ENCODE measurements at places on chromosomes 11 and 22.

GRCh38 chr11:45856044-45856468 lies 8.8 kb downstream of the CRY2 start:
- DNase-seq: no peak

DNA sequence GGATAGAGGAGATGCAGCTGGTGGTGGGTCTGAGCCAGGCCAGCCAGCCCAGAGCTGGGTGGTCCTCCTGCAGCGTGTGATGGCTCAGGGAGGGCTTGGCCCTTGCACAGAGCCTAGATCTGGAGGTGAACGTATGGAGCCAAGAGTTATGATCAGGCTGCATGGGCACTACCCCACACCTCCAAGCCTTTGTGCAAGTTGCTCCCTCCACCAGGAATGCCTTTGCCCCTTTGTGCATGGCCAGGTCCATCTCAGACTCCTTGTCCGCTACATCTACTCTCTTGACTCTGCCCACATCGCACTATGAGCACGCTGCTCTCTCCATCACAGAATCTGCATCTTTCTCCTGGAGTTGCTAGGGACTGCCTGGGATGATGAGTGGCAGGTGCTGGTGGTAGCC lies 895.7 kb downstream of the TBC1D22A start:
- no peak for DNase-seq

- DNase-seq: no peak
These were observed 23.0 kb downstream of the MYBPC3 start for GRCh38 chr11:47329431-47329986.

GRCh38 chr11:73342633-73343032 lies 33.6 kb upstream of the RELT start:
- no peak for DNase-seq

- peak; percentile 67 for DNase-seq
These were observed 4.9 kb upstream of the CELSR1 start for GRCh38 chr22:46542011-46542985.

- DNase-seq: no peak
These were observed 276.5 kb upstream of the MTNR1B start for GRCh38 chr11:92692826-92693546.

DNA sequence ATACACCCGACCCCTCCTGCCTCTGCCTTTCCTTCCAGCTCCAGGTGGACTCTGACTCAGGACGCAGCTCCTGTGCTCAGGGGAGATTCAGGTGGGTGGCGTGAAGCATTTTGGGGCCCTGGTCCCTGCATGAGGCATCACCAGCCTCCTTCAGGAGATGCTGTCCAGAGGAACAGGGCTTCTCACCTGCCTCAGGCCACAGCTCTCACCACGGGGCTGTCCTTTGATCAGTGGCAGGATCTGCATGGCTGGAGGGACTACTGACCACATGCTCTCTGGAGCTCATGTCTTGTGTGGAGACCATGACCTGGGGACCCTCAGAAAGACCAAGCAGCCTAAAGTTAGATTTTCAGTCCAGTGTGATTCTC lies 58.8 kb downstream of the GGTLC2 start:
- DNase-seq: no peak

DNA sequence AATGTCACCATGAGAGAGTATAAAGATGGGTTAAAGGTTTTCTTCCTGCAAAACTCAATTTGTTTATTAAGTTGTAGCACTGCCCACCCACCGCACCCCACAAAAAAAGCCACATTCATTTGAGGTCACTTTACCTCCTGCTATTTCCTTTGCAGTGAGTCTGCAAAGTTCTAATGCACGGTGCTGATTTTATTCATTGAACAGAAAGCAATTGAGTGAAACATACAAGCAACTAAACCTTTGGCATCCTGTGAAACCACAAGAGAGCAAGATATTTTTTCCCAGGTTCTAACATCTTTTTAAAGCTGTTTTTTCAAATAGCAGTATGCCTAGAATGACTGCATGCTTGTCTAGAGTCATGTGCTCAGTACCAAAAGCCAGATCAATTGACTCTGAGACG lies 39.0 kb downstream of the RRAS2 start:
- no peak for DNase-seq

DNA sequence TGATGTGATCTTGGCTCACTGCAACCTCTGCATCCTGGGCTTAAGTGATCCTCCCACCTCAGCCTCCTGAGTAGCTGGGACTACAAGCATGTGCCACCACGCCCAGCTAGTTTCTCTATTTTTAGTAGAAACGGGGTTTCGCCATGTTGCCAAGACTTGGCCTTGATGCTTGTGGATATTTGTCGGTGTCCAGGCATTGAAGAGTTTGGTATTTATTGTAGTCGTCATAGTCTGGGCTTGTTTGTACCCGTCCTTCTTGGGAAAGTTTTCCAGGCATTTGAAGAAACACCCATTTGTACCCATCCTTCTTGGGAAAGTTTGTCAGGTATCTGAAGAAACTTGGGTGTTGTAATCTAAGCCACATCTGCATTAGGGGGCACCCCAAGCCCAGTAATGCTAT lies 28.7 kb downstream of the FCHSD2 start:
- no peak for DNase-seq

GRCh38 chr22:43186272-43187170 lies at the start of gene TTLL12:
TTLL12 (minus strand) TSS chr22:43187134; CDS start chr22:43187069, 65 bp downstream.
- peak; percentile 25 for DNase-seq

- DNase-seq: no peak
These were observed 113.1 kb upstream of the HSD17B12 start for GRCh38 chr11:43567396-43567975.

DNA sequence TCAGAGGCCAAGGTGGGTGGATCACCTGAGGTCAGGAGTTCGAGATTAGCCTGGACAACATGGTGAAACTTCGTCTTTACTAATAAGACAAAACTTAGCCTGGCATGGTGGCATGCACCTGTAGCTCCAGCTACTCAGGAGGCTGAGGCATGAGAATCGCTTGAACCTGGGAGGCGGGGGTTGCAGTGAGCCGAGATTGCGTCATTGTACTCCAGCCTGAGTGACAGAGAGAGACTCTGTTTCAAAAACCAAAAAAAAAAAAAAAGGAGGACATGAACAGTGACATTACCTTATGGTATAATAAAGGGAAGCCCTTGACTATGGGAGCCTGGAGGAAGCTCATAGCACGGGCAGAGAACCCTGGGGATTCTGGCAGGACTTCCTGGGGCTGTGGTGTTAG lies 16.5 kb upstream of the PLEKHB1 start:
- no peak for DNase-seq

GRCh38 chr11:47848700-47849155 lies 578 bp upstream of the NUP160 start:
- no peak for DNase-seq

DNA sequence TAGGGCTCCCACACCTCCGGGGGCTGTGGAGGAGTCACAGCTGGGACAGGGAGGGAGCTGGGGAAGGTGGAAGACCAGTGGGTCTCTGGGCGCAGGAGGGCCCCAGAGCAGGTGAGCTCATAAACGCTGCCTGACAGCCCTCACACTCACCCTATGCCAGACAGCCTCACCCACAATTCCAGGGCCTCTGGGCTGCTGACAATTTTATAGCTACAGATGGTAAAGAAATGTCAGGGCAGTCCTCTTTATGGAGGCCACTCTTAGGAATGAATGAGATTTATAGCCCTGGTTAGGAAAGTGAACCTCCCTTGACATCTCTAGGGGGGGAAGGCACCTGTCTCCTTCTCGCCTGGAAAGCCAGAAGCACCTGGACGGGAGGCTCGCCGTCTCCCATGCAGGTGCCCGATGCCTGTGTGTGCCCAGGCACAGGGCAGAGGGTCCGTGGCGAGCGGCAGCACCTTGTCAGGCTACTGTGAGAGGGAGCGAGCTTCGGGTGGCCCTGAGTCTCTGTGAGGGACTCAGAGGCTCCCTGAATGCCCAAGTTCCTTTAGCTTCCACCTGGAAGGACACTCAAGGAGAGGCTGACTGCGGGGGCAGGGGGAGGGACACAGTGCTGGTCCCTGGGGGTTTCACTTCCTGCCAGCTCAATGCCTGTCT lies 39.9 kb downstream of the IGSF9B start:
- DNase-seq: peak; percentile 62

DNA sequence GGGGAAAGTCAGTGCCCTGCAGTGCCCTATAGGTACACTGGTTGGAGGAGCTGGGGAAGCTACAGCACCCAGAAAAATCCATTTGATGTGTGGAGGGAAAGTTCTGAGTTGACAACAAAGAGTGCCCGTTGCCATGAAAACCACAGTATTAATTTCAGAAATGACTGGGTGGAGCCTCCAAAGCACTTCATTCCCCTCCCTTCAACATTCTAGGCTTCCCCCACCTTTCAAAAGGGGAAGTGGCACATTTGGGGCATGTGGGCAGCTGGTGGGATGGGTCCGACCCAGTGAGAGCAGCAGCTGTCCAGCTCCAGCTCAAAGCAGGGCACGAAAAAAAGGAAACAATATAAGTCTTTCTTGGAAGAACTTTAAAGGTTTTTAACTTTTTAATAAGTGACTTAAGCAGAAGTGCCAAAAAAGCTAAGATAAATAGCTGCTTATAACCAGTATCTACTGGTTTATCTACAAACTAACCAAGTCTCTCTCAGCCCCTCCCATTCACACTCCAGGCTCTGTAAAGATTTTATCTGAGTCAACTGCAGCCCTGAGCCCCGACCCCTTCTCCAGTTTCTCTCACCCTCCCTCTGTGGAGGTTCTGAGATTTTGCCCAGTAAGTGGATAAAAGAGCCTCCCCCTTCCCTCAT lies 9.0 kb upstream of the AHNAK start:
- no peak for DNase-seq

GRCh38 chr11:18419040-18419439 lies 6.9 kb downstream of the LDHC start:
- DNase-seq: no peak

DNA sequence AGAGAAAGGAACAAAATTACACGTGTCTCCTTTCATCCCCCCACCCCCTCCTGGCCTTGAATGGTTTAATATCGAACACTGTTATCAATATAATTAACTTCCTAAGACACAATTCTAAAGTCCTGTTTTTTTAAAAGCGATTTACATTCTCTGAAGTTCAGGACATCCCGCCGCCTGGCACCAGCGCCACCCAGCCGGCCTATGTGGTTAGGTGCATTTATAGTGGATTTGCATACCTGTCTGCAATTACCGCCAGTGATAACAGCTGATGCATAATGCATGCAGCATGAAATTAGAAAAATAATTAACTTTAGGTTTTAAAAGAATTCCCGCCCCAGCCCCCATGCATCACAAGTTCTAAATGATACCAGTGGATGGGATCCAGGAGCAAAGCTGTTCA lies 58.6 kb downstream of the MACROD1 start:
- DNase-seq: no peak

- no peak for DNase-seq
These were observed 1083.5 kb upstream of the TENM4 start for GRCh38 chr11:80524349-80524748.

DNA sequence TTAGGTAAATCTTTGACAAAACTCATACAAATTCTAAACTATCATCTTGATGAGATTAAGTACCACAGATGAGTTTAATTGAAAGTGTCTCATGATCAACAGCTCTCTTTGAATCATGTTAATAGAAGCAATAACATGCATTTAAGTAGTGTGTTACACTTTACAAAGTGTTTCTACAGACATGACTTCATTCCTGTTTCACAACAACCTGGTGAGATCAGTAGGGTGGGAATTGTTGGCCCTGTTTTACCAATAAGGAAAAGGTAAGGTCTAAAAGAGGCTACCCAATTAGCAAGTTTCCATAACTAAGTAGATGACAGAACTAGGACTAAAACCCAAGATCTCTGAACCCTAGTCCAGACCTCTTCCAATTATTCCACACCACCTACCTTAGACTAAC lies 12.7 kb upstream of the PRSS23 start:
- DNase-seq: no peak

DNA sequence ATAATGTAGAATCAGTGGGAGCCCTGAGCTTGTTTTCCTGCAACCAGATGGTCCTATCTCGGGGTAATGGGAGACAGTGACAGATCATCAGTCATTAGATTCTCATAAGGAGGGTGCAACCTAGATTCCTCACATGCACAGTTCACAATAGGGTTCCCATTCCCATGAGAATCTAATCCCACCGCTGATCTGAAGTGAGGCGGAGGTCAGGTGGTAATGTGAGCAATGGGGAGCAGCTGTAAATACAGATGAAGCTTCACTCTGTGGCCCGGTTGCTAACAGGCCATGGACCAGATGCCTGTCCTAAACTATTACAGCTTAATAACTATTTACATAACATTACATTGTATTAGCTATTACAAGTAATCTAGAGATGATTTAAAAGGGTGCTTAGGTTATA lies 17.0 kb downstream of the DIXDC1 start:
- no peak for DNase-seq

DNA sequence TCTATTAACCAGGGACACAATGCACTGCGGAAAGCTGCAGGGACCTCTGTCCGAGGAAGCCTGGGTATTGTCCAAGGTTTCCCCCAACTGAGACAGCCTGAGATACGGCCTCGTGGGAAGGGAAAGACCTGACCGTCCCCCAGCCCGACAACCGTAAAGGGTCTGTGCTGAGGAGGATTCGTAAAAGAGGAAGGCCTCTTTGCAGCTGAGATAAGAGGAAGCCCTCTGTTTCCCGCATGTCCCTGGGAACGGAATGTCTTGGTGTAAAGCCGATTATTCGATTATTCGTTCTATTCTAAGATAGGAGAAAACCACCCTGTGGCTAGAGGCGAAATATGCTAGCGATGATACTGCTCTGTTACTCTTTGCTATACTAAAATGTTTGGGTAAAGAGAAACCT lies 5.2 kb downstream of the BET1L start:
- no peak for DNase-seq

GRCh38 chr22:43542681-43543521 lies 131.1 kb downstream of the MPPED1 start:
- no peak for DNase-seq

- no peak for DNase-seq
These were observed 150.2 kb upstream of the B3GAT1 start for GRCh38 chr11:134562196-134562595.

DNA sequence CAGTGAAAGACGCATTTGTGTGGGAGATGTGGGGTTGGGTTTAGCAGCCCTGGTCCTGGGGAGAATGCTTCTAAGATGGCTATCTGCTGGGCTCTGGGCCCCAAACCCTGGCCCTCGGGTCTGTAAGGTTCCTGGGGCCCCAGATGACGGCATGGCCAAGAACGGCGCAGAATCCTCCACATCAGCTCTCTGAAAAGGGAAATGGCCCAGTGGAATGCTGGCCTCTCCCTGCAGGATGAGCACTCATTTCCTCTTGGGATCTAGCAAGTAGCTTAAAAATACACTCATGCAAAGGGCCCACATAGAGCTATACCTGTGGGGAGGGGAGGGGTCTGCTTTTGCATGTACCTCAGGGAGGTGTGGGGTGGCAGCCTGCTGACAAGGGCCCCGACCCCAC lies 37.5 kb upstream of the LINC01488 start:
- DNase-seq: no peak

- no peak for DNase-seq
These were observed 27.7 kb upstream of the PPP2R1B start for GRCh38 chr11:111793863-111794262.

GRCh38 chr22:37419969-37420685 lies 7.2 kb downstream of the ELFN2 start:
- no peak for DNase-seq

- DNase-seq: no peak
These were observed 26.1 kb upstream of the KRTAP5-6 start for GRCh38 chr11:1670905-1671371.

DNA sequence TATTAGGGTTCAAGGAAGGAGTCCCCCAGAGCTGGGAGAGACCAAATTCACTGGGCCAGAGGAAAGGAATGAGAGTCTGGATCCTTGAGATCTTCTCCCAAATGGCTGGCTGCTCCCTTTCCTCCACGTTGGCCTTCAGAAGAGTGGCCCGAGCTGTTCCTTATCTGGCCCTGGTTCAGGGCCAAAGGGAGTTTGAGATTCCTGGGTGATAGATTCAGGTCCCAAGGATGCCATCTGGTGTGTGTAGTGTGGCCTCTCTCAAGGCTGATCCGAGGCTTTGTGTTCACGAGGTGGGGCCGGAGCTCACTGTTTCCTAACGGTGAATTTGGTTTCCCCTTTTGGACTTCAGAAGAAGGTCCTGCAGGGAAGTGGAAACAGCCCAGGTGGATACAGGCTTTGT lies 17.4 kb upstream of the ABCC8 start:
- DNase-seq: no peak
